A172 (cell line): ENCODE measurements at places on chromosomes 5 and 9. TPM values are rescaled to one million over a fixed set of nuclear protein-coding genes. Genes with fewer than 3 reads are reported as not detected.

PMPCA gene
- total RNA-seq, result 135 and 169 TPM in 2 replicates

FCN1 gene
- not detected in 2 replicates for total RNA-seq

SLC44A1 gene
- total RNA-seq, result 44.0 and 47.0 TPM in 2 replicates

INSL4 gene
- total RNA-seq, result not detected in 2 replicates
